ENCODE measurements at places on chromosomes 3 and 15. TPM values are rescaled to one million over a fixed set of nuclear protein-coding genes. Genes with fewer than 3 reads are reported as not detected.

The HES1 gene
- 0.39 TPM for total RNA-seq

The TTLL13 gene
- total RNA-seq = not detected

The PRR20G gene
- total RNA-seq = not detected

The ISL2 gene
- total RNA-seq = 0.20 TPM

The SLITRK3 gene
- not detected for total RNA-seq

The AP3S2 gene
- 36.7 TPM for total RNA-seq
